ENCODE measurements at places on chromosomes 12 and 14.

- DNase-seq = no peak
Observed at GRCh38 chr14:36022765-36023410, 153.6 kb downstream of the PTCSC3 start.

DNA sequence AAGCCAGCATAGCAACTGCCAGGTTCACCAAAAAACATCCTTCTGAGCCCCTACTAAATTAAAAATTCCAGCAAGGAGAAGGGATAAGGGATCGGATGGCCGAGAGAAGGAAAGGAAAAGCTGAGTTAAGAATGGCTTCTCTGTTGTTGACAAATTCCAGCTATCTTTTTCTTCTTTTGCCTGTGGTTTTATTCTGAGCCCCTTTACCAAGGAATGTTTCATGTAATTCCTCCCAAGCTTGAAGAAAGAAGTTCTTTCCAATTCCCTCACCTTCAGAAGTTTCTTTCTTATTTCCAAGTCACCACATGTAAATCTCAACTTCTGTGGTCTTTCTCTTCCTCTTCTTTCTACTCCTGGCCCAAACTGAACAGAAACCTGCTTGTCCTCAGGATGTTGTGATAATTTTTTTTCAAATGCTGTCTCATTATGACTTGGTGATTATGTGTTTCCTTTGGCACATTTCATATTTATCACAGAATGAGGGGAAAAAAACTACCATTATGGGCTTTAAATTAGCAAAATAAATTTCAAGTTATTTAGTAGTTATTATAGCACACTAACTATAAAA lies 40.0 kb downstream of the FGD6 start:
- DNase-seq = no peak

DNA sequence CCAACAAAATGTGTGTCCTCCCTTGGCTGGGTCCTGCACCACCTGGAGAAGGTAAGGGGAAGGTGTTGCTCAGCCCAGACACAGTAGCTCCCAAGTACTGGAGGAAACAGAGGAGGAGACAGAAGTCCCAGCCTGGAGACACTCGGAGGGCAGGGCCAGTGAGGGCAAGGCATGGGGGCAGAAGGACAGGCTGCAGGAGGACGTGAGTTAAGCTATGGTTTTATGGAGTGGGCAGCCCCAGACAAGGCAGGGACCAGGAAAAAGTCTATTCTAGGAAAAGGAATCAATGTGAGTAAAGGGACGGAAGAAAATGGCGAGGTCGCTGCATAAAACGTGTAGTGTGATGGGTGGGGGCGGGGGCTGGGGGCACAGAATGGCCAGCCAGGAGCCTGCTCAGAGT lies 210.1 kb upstream of the DIO3 start:
- DNase-seq = no peak

DNA sequence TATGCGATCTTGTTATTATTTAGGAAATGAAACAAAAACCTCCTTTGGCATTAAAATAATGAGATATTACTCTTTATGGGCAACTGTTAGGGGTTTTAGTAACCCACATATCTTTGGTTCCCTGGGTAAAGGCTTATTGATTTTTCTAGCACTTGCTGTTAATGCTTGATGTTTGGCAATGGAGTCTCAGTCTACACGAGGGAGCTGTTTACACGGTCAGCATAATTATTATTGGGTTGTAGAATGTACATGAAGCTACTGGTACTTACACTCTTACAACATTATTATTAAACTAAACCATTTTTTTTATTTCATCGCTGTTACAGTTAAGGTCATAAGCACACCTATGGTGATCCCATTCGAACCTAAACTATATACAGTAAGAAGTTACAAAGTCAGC lies 12.1 kb downstream of the RPS29 start:
- DNase-seq = no peak

GRCh38 chr12:5379749-5380496 lies 52.0 kb upstream of the NTF3 start:
- no peak for DNase-seq

- DNase-seq = no peak
Observed at GRCh38 chr12:47356129-47356700, 276.5 kb upstream of the AMIGO2 start.

- no peak for DNase-seq
Observed at GRCh38 chr12:102848832-102849231, 68.2 kb downstream of the PAH start.

DNA sequence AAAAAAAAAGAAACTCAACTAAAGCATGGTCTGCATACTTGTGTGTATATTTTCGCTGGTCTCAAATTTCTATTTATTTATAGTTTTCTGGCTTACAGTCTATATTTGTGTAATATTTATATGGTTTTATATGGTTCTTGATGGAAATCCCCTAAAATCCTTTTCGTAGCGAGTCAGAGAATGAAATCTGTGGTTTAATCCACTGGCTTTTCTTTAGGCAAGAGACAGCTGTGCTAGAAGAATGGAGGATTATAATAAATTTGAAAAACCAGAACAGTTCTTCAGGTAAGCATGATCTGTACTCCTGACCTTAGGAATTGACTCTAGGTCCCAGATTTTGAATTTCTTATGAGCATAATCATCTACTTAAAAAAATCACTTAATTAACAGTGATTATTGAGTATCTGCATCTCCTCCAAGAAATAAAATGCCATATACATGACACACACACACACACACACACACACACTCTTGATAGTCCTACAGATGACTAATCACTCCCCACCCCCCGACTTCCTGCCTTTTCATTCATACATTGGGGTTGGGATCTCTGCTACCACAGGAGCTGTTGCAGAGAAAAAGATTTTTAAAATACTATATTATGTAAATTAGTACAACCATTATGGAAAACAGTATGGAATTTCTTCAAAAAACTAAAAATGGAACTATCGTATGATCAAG lies 113.4 kb downstream of the CRADD start:
- DNase-seq = no peak

- DNase-seq = no peak
Observed at GRCh38 chr12:31324845-31325523, 966 bp downstream of the SINHCAF start.
